ENCODE measurements at places on chromosomes 16 and 17.

DNA sequence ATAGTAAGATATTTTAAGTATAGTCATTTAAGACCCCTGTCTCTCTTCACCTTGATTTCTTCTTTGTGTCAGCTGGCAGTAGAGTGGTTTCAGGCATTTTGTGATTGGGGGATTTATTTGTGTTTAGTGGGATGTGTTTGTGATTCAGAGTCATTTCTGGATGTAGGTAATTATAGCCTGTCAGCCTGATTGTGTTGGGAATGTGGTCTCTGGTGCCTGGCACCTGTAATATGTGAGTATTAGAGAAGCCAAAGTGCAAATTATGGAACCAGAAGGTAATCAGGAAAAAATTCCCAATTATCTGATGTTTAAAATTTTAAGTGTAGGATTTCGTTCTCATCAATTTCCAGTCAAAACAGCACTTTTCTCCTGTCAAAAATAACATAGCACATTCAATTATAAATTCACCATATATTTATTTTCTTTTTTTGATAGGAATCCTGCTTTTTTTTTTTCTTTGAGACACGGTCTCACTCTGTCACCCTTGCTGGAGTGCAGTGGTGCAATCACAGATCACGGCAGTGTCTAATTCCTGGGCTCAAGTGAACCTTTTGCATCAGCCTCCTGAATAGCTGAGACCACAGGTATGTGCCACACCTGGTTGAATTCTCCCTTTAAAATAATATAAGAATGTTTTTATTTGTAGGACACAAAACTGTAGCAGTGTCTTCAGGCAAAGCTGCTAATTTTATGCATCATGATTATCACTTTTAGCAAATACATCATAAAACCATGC lies 42.7 kb downstream of the ATF7IP2 start:
- peak; percentile 38 for DNase-seq

DNA sequence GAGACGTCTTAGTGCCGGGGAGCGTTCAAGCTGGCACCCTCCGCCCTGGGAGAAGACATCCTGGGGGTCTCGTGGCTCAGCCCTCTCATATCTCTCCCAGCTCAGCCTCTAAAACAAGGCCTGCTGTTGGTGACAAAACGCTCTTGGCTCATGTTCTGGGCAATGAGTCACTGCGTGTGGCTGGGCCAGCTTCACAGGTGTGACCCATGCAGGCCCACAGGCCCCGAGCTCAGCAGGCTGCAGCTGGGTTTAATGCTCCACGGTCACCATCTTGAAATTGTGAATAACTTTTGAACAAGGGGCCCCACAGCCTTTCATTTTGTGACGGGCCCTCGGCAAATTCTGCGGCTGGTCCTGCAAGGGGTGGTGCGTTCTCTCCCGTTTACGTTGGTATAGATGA lies 22.4 kb downstream of the GAA start:
- DNase-seq, result no peak

DNA sequence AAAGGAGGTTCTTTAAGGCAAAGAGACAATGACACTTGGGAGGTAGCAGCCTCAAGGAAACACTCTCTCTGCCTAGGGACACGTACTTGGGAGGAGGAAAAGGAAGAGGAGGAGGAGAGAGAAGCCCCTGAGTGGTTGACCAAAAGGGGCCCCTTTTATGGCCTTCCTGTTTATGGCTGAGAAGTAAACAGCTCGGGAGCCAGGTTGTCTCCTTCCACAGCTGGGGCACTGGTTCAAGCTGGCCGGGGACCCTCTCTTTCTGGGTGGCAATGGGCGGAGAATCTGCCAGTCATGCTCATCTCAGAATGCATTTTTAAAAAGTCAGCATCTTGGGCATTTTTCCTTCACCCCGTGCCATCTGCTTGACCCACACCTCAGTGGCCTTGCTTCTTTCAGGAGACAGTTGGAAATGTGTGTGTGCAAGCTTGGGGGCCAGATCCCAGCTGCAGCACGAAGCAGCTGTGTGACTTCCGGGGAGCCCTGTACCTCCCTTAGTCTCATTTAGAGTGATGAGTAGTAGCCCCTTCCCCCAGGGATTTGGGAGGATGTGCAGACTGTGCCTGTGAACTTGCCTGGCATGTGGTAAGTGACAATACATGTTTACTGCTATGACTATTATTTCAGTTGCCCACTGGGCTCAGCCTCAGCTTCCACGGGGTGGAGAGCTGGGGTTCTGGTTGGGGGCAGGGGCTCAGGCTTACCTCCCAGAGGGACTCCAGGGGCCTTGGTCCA lies 33.8 kb upstream of the SALL1 start:
- DNase-seq, result no peak

DNA sequence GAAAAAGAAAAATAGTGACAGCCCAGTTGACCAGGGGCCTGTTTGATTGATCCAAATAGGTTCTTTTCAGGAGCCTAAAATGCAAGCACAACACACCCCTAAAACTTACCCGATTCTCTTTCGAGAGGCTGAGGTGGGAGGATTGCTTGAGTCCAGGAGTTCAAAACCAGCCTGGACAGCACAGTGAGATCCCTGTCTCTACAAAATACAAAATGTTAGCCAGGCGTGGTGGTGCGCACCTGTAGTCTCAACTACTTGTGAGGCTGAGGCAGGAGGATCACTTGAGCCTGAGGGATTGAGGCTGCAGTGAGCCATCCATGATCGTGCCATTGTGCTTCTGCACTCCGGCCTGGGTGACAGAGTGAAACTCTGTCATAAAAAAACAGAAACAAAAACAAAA lies 1.5 kb upstream of the KIF19 start:
- no peak for DNase-seq

- DNase-seq, result peak; percentile 44
Observed at GRCh38 chr17:1545618-1546017, 17.0 kb downstream of the PITPNA start.

GRCh38 chr17:44198721-44199552 lies 747 bp downstream of the ATXN7L3 start:
- DNase-seq, result peak; percentile 88

DNA sequence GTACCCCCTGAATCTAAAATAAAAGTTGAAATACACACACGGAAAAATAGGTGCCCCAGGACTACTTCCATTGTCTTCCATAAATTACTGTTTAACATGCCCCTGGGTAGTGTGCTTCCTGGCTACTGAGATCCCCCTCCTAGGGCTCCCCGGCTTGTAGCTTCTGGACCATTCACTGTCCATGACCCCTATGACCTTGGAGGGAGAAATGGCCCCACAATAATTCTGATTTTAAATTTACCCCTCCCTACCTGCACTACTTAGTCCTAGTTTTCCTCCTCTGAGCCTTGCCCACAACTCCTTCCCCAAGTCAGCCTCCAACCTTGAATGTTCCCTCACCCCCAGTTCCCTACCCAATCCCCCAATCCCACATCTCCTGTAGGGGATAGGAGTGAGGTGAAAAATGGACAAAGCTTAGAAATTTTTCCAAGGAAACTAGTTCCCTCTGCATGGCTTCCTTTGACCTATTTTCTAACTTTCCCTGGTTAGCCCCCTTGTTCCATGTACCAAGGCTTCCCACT lies 9.5 kb upstream of the MSL1 start:
- no peak for DNase-seq

DNA sequence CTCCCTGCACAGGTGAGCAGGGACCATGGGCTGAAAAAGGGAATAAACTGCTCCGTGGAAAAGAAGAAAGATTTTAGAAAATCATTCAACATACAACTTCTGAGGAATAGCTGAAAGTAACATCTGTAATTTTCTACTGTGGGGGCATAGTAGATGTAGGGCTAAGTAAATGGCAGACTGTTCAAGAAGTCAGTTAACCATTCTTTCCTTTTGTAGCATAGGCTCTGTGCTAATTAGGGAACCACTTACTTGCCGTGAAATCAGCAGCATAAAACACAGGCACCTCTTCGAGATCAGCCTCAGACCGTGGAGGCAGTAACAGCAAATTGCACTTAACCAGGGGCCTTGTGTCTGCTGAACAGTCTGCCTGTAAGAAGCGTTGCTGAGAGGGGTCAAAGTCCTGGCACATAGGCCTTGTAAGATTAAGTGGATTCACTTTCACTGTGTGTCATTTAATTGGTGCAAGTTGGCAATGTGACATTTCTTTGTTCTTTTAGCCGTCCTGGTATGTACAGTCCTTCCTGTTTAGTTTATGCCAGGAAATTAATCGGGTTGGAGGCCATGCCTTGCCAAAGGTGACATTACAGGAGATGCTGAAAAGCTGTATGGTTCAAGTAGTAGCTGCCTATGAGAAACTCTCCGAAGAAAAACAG lies 10.4 kb downstream of the COG1 start:
- no peak for DNase-seq

GRCh38 chr17:28907709-28908475 lies 5.0 kb upstream of the DHRS13 start:
- no peak for DNase-seq

GRCh38 chr17:72788950-72789585 lies 303.4 kb downstream of the SLC39A11 start:
- no peak for DNase-seq
